ENCODE measurements at places on chromosomes 5 and 9.

GRCh38 chr9:19804431-19804830 lies 15.6 kb upstream of the SLC24A2 start:
- no peak for DNase-seq

DNA sequence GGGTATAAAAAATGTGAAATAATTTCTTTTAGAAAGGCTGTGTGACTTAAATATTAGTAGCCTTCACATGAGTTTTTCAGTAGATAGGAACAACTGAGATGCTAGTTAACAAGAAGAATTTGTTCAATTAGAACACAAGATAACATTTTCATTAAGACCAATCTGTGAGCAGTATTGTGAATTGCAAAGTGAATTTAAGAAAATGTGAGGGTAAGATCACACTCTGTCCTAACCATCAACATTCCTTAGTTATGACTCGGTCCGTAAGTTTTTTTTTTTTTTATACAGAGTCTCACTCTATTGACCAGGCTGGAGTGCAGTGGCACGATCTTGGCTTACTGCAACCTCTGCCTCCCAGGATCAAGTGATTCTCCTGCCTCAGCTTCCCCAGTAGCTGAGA lies 180.2 kb upstream of the EGFLAM start:
- DNase-seq = no peak

DNA sequence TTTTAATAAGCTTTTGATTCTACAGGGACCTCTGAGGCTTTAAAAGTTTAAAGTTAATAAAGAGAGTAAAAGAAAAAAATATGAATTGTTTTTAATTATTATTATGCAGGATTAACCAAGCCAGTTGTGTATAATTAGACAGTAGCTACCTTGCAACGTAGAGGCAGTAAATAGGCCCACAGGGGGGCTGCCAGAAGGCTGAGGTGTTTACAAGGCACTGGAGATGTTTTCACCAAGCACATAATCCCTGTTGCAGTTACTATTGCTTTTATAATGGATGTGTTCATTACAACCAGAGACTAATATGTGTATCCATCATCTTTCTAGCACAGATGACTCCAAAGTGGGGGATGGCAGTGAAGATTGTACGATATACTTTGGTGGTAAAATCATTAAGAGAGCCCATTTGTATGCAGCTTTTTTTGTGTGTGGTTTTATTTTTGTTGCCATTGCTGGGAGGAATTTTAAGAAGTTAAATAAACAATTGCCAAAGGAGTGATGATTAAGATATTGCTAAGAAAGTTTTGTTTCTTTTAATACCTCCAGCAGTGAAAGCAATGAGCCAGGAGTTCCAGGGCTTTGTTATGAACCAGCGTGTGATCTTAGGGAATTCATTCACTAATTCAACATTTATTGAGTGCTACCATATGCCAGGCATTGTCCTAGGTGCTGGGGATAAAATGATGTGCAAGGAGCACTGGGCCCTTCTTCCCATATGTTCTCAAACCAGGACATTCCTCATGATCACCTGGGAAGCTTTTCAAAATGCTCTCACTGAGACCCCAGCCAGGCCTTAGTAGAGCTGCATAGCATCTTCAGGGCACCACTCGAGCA lies 138.7 kb upstream of the EFNA5 start:
- peak; percentile 60 for DNase-seq

- peak; percentile 56 for DNase-seq
These were observed 6.9 kb upstream of the NIPSNAP3A start for GRCh38 chr9:104740621-104741020.

DNA sequence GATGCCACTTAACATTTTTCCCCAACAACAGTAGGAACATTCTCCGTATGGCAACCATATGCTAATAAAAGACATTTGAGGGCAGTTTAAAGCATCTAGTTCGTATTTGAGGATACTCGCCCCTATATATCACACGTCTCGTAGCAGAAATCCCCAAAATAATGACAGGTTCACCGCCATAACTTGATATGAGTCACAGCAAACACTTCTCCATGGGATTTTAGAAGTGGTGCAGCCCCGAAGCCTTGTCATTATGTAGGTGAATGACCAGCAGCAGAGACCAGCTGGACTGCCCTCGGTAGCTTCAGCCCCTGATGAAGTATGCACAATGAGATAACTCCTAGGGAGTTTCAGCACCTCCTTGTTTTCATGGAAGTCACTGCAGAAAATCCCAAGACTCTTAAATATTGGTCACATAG lies 2.0 kb downstream of the CTNND2 start:
- no peak for DNase-seq

- DNase-seq = no peak
These were observed 123.4 kb downstream of the ESM1 start for GRCh38 chr5:54862036-54862435.

DNA sequence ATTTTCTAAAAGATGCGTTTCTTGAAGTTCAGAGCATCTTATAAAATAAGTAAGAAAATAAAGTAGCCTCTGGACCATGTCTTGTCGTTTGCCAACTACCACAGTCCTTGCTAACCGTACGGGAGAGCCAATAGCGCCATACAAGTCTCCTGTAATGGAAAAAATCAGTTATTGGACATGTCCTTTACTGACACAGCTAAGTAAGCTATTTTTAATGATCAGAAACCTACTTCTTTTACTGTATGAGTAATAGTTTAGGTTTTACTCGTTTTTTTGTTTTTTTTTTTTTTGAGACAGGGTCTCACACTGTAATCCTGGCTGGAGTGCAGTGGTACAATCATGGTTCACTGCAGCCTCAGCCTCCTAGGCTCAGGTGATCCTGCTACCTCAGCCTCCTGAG lies 37.7 kb upstream of the RAPGEF6 start:
- peak; percentile 65 for DNase-seq

DNA sequence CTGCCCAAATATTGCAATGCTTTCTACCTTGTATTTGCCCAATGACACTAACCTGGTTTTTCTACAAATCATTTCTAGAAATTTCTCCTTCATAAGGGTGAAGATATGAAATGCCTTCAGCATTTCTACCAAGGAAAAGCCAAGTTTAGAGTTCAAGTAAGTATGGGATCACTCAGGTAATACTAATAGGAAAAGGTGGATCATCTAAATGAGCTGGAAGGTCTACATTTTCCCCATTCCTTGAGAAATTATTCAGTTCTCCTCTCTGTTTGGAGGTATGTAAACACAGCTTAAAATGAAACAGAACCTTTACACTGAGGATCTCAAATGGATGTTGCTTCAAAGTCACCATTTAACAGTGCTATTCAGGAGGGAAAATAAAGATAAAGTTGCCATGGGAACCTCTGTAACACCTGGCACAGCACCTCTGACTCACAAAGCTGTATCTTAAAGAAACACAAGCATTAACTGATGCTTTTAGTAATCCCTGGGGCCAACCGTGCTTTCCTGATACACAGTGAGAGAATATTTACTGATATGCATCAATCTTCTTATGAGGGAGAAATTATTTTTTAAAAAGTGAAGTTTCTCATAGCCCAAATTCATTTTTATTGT lies 161.3 kb downstream of the DRD1 start:
- DNase-seq = no peak

- no peak for DNase-seq
These were observed 3.0 kb upstream of the SLC25A48 start for GRCh38 chr5:135831439-135831838.

DNA sequence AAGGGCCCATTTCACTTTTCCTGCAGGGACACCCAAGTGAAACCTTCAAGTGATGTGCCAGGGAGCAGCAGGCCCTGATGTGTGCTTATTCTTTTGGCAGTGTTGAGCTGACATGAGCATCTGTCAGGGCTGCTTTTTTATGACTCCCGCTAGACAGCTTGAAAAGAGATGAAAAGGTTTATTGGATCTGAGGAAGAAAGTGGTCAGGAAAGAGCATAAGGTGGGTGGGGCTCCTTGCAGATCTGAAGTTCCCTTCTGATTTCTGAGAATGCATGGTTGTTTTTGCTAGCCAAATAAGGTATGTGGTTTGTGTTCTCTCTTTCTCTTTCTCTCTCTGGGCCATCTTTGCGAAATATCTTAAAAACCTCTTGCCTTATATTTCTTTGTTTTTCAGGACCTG lies 316.1 kb downstream of the DMRT2 start:
- no peak for DNase-seq

- DNase-seq = no peak
These were observed 65.0 kb downstream of the FGF18 start for GRCh38 chr5:171484460-171484899.

DNA sequence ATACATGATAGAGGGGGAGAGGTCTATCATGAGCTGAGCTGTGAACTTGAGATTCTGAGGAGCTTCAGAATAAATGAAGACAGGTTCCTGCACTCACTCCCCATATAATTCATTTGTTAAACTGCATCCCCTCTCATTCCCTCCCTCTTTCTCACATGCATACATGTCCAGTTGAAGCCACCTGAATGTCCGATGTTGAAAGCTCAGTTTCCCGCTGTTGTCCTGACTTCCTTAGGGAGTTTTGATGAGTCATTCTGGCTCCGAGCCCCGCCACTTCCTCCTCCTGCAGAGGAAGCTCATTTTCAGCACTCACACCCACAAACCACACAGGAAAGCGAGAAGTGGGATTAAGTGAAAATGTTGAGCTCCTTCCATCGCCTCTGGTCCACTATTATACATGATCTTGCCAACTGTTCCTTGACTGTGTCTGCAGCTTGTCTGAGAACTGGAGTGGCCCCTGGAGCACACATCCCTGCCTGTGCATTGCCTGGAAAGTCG lies 121.2 kb downstream of the CEMIP2 start:
- peak; percentile 57 for DNase-seq

DNA sequence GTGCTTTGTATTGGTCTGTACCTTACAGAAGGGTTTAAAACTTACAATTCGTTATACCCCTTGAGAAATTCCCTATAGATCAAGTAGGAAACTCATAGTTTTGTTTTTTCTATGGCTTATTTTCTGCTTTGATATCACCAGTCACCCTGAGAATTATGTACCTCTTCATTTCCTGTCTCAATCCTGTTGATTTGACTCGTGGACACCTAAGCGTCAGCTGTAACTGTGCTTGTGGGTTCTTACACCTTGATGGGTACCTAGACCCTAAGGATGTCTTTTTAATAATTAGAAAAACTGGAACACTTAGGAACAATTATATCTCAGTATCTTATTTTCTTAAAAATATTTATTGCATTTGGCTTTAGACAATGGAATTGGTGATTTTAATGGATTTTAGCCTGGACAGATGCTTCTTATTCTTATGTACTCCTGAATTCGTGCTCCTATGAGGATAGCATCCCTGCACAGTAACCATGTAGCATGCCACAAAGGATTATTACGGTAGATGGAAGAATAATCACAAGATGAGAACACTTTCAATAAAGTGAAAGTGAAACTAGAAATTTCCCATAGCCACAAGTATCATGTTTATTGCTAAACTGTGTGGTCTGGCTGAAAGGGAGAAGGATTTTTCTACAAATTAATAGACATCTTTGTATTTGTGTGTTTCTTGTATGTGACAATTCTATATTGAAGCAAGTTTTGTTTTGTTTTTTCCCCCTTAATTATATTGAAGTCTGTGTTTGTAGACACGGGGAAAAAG lies 1920.3 kb upstream of the WWC1 start:
- no peak for DNase-seq

DNA sequence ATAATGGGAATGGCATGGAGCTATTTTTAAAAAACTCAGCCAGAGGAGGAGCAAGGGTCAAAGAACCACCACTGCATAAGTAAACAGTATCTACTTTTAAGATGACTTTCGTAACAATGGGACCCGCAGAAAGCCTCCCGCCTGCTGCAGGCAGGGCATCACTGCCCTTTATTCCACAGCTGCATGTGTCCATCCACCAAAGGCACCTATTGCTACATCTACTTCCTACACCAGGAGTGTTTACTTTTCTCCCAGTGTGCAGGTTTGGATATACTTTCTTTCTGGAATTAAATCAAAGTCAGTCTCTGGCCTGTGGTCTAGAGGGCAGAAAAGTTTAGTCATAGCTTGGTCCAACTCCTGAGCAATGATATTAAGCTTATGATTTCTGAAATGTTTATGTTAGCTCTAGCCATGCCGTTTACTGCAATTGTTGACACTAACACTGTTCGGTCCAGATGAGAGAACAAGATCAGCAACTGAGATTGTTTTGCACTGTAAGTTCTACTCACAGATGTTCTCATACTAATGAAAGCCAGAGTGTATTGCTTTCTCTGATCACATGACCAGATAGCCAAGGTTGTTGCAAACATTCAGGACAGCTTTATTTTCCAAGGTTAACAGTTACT lies 391.5 kb downstream of the FGF10 start:
- DNase-seq = peak; percentile 99
